ENCODE measurements at places on chromosomes 7 and 10.

GRCh38 chr10:29709484-29710002, 74.8 kb upstream of the SVIL start:
- no peak for DNase-seq

DNA sequence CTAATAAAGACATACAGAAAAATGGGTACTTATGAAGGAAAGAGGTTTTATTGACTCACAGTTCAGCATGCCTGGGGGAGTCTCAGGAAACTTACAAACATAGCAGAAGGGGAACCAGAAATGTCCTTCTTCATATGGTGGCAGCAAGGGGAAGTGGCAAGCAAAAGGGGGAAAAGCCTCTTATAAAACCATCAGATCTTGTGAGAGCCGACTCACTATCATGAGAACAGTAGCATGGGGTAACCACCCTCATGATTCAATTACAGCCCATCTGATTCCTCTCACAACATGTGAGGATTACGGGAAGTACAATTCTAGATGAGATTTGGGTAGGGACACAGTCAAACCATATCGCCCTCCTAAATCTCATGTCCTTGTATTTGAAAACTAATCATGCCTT, 1305.4 kb upstream of the SORCS1 start:
- no peak for DNase-seq

DNA sequence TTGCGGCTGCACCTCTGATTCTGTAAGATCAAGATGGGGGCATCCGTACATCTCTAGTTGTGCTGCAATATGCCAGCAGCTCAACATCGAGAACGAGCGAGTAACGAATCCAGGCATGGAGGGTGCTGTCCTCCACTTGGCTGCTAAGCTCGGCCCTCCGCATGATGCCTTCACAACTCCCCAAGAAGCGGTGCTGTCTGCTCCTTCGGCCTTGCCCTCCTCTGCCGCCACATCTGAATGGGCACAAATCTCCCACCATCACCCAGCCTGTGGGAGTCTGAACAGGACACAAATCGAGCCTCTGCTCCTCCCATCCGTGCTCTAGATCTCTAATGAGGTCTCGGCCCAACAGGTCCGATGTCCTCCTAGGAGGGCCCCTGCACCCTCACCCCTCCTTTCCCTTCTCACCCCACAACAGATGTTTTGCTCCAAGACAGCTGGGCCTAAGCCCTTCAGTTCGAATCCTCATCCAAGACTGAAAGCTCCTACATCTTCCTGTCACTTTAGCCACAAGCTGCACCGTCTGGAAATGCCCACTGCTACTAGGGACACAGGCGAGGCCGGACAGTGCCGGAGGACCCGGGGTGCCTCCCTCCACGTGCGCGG, 86.7 kb downstream of the ZNF33B start:
- no peak for DNase-seq

GRCh38 chr10:124557648-124558338, 96.2 kb downstream of the LHPP start:
- DNase-seq, result no peak

DNA sequence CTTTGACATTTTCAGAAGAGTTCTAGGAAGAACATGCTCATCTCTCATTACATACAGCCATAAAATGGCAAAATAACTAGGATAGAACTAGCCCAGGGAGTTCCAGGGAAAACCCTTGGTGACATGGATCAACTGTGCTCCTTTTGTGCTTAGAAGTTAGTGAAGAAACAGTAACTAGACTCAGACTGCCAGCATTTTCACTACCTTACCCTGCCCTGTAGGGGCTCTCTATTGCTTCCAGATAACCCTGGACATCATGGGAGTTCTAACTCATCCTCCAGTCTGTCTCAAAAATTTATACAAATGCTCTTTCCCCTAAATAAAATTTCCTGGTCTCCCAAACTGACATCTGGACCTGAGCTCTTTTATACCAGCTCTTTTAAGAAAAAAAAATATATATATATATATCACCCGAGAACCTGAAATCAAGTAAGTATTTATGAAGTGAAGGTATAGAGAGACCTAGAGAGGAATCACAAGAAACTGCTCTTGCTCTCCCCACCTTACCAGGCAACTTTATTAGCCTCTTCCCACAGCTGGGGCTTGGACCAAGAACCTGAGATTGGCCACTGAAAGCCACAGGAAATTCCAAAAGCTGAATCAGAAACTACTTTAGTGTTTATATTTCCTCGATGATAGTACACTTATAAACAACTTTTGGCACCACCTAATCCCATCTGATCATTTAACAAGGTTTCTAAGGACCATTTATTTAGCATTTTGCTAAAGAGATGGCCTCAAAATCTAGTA, 101.4 kb downstream of the RELN start:
- DNase-seq, result no peak

- no peak for DNase-seq
Observed at GRCh38 chr7:13240349-13240748, 552.9 kb downstream of the ARL4A start.

DNA sequence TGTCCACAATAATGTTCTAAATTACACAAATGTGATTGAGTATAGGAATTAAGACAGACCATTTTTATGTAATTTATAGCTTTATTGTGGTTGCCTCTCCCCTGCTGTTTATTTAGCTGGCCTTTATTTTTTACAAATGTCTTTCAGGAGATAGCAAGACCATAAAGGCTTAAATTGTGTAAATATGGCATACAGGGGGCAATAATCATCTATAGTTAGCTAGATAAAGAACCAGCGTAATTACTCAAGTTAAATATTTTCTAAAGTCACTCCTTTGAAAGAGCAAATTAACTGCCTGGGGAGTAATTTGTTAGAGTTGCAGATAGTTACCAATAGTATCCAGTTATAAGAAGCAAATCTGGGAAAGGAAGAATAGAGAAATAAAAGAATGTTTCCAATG, at the start of gene MALRD1:
Gene MALRD1 (plus strand): TSS at position 313 of the 400 bp plus-strand sequence. CDS start 138 bp downstream, outside the sequence.
- no peak for DNase-seq

DNA sequence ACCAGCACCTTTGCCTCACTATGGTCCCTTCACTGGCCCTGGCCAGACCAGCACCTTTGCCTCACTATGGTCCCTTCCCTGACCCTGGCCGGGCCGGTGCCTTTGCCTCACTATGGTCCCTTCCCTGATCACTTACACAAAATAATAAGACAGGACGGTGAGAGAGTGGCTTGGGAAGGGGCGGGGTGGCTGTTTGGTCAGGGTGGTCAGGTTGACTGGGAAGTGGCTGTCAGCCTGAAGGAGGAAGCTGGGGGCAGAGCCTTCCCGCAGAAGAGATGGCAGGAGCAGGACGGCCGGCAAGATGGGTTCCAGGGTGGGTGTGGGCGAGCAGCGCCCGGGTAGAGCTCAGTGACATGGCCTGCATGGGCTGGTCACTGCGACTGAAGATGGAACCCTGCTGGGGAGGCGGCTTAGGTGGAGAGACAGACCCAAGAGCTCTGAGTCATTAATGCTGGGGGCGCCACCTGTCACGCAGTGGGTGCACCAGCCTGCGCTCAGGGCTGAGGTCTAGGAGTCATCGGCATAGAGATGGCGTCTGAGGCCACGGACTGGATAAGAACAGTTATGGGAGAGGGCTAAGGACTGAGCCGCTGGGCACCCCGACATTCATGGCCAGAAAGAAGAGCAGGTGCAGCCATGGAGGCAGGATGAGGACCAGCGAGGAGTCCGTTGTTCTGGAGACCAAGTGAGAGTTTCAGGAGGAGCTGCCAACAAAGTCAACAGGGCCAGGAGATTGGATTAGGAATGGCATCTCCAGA, 91.8 kb downstream of the CHST15 start:
- no peak for DNase-seq

GRCh38 chr7:1325646-1326510, 93.2 kb downstream of the UNCX start:
- no peak for DNase-seq

DNA sequence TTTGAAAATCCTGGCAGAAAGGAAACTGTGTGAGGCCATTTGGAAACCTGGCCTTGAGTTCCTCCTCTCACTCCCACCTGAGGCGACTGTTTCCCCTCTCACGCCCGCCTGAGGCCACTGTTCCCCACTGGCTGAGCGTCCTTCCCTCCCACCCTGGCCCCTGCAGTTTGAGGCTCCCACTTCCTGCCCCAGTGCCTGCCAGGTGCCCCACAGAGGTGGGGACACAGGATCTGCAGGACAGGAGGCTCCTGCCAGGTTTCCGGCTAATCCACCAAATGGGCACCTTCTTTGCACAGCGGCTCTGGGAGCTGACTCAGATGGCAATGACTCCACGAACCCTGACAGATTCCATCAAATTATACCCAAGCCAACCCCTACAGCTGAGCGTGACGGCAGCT, 24.3 kb upstream of the LARP4B start:
- DNase-seq, result no peak

- DNase-seq, result no peak
Observed at GRCh38 chr10:14860791-14861190, 17.9 kb upstream of the SUV39H2 start.

DNA sequence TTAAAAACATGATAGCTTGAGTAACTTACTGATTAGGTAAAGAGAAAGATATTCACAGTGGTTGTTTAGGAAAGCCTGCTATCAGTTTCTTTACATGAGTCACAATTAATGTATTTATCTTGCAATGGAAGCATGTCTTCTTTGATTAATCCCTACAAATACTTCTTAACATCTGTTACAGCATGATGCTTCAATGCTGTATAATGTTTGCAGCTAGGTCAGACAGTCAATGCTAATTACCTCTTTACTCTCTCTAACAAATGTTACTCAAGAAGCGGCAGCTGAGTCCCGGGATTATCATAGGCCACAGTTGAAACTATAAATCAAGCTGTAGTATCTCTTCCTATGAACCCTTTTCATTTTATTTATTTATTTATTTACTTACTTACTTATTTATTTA, 33.2 kb downstream of the ACBD5 start:
- DNase-seq, result no peak

DNA sequence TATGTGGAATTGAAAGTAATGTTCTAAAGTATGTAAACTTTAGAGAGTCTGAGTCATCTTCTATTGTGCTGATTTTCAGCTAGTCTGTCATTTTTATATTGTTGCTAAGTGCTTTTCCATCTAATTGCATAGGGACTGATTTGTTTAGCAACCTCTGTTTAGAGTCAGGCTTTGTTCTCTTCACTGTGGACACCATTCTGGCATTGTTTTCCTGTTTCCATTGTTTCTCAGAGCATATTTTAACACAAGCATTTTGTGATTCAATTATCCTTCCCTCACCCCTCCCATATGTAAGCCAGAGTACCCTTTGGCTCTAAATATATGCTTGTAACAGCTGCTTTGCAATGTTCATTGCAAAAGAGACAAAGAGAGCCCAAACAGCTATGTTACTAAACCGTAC, 748.4 kb upstream of the PHF14 start:
- DNase-seq, result no peak

DNA sequence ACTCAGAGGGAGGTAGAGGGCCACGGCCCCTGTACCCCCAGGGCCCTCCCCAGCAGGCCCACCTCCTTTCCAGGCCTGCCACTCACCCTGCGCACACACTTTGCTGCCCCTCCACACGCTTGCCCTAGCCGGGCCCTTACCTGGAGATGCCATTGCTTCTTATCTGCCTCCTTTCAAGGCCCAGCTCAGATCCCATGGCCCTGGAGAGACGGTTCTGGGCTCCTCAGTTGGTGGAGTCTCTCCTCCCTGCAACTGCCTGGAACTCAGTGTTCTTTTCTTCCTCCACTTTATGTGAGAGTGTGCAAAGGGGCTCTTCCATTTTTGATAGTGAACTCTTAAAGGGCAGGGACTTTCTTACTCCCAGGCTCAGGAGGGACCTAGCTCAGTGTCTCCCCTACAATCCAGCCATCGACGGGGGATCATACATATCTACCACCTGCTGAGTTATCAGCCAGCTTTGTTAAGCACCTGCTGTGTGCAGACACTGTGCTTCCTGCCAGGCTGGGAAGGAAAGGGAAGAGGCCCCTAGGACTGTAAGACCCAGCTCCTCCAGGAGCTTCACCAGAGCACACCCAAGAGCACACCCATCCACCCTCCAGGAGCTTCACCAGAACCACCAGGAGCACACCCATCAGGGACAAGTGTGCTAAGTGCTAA, 89.3 kb upstream of the MACROH2A2 start:
- no peak for DNase-seq

DNA sequence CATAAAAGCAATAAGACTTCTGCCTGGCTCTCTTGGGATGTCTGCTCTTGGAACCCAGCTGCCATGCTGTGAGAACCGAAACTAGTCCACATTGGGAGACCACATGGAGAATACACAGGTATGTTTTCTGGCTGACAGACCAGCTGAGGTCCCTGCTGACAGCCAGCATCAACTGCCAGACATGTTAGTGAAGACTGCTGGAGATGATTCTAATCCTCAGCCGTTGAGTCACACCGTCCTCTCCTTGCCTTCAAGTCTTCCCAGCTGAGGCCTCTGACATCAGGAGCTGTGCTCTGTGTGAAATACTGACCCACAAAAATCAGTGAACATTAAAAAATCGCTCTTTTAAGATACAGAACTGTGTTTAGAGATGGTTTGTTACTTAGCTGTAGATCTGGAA, 36.9 kb upstream of the AGR2 start:
- DNase-seq, result no peak

DNA sequence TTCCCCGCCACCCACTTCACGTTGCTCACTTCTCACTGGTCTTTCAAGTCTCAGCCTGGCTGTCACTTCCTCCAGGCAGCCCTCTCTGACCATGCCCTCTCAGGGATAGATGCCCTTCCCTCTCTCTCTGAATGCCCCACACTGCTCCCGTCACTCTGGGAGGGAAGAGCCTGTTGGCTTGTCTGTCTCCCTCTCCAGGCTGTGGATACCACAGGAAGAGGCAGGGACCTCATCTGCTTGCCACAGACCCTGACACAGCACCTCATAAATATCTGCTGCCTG, 93.1 kb downstream of the OAT start:
- DNase-seq, result no peak

- no peak for DNase-seq
Observed at GRCh38 chr10:11272915-11273389, 255.3 kb downstream of the CELF2 start.

DNA sequence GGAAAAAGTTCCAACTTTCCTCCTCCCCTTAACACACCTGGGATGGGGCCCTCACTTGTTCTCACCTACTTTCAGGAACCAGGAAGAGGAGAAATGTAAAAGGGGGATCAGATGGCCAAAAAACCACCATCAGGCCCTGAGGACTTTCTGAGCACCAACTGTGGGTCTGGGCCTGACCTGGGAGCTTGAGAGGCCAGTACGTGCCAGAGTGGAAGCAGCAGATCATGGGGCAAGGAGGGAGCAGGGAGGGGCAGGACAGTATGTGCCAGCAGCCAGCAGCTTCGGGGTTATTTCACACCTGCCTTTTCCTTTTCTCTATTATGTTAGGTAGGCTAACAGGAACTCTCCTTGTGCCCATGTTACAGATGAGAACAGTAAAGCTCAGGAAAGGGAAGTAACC, 118.8 kb upstream of the UNC5B start:
- DNase-seq, result no peak

GRCh38 chr10:9824631-9825071, 1193.0 kb upstream of the CELF2 start:
- no peak for DNase-seq

- DNase-seq, result no peak
Observed at GRCh38 chr7:23247603-23248335, 1.2 kb downstream of the GPNMB start.

GRCh38 chr10:36441557-36441956, 683.8 kb upstream of the ANKRD30A start:
- no peak for DNase-seq

Measured in prostate gland (tissue), 2 donors.